Glutamatergic neuron (in vitro differentiated cells): ENCODE measurements at places on chromosomes 3 and 15.

DNA sequence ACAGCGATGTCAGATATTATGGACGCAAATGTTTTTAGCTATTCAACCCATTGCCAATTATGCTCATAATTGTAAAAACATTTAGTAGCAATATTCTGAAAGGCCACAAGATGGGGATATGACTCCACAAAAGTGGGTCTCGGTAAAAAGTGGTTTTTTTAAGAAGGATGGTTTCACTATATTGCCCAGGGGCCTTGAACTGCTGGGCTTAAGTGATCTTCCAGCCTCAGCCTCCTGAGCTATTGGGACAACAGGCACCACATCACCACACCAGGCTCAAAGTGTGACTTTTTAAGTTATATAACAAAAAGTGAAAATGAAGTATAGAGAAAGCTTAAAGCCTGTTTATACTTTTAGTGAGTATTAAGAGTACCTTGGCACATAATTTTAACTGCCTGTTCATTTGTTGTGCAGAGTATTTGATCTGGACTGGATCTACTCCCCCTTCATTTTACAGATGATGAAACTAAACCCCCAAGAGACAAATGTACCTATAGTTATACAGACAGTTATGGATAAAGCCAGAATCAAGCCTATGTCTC is 9.4 kb downstream of the NAA50 start:
- peaks cover 5% of the 10 kb centered on the region for H3K4me1 ChIP-seq
- H3K4me3 ChIP-seq = no peak overlapping the region
- H3K27ac ChIP-seq = no peak overlapping the region
- no peaks in the 10 kb centered on the region for H3K27me3 ChIP-seq

GRCh38 chr3:170154084-170154483 is 27.4 kb downstream of the PHC3 start:
- no peak for DNase-seq
- no peak overlapping the region for H3K27ac ChIP-seq
- no peaks in the 10 kb centered on the region for H3K36me3 ChIP-seq
- H3K4me1 ChIP-seq = no peaks in the 10 kb centered on the region

DNA sequence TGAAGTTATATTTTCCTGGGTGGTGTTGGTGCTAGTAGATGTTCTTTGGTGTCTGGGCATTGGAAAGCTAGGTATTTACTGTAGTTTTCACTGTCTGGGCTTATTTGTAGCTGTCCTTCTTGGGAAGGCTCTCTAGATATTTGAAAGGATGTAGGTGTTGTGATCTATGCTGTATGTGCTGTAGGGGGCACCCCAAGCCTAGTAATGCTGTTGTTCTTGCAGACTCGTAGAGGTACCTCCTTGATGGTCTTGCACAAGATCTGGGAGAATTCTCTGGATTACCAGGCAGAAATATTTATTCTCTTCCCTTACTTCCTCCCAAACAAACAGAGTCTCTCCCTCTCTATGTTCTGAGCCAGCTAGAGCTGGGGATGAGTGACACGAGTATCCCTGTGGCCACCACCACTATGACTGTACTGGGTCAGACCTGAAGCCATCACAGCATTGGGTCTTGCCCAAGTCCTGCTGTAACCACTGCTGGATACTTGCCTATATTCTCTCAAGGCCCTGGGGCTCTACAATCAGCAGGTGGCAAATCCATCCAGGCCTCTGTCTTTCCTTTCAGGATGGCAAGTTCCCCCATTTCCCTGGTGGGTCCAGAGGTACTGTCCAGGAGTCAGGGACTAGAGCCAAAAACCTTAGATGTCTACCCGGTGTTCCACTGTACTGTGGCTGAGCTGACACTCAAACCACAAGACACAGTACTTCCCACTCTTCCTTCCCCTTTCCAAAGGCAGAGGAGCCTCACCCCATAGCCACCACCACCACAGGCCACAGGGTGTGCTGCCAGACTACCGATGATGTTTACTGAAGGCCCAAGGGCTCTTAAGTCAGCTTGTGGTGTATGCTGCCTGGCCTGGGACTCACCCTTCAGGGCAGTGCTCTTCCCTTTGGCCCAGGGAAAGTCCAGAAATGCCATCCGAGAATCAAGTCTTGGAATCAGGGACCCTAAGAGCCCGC is 195.2 kb upstream of the DPPA4 start:
- peak; percentile 56 for DNase-seq
- no peaks in the 10 kb centered on the region for H3K4me1 ChIP-seq
- no peak overlapping the region for H3K4me3 ChIP-seq
- no peak overlapping the region for H3K27ac ChIP-seq
- H3K27me3 ChIP-seq = no peaks in the 10 kb centered on the region

DNA sequence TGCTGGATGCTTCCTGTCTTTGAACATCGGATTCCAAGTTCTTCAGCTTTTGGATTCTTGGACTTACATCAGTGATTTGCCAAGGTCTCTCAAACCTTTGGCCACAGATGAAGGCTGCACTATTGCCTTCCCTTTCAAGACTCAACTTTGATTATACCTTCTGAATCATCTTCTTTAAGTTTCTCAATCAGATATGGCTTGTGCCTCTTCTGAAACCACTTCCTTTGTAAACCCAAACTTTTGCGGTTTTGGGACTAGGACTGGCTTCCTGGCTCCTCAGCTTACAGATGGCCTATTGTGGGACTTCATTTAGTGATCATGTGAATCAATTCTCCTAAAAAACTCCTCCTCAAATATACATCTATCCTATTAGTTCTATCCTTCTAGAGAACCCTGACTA is 47.1 kb upstream of the CADPS start:
- H3K36me3 ChIP-seq = no peaks in the 10 kb centered on the region
- no peak for DNase-seq
- H3K4me1 ChIP-seq = peaks cover 4% of the 10 kb centered on the region
- H3K27me3 ChIP-seq = no peaks in the 10 kb centered on the region

DNA sequence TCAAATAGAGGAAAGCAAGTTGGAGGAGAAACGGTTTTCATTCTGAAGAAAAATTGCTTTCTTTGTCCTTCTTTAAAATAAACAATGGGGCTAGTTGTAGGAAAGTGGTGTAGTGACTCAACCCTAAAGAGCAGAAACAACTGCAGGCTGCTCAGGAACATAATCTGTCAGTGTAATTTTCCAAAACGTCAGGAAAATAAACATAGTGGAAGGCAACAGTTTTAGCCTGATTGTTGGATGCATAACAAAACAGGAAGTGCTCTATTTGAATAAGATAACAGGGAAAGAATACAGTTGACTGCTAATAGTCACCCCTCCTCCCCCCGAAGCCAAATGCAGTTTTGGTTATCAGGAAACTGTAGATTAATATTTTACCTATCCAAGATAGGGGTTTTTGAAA is 167.6 kb downstream of the ECT2 start:
- no peak overlapping the region for H3K4me3 ChIP-seq
- peaks cover 7% of the 10 kb centered on the region for H3K4me1 ChIP-seq
- no peaks in the 10 kb centered on the region for H3K27me3 ChIP-seq
- H3K27ac ChIP-seq = no peak overlapping the region

DNA sequence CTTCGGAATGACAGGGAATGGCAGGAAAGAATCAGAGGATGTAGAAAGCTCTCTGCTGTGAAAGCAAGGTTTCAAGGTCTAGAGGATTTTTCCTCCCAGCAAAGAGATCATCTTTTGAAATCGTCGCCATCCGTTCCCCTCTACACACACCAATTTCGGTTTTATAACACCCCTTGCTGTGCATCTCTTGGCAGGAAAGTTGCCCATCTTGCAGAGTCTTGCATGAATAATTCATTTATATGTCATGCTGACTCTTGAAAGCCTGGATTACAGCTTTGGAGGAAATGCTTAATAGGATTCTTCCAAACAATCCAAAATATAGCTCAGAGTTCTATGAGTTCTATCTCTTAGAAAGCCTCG is 262.7 kb downstream of the CHL1 start:
- H3K27me3 ChIP-seq = no peaks in the 10 kb centered on the region
- H3K4me3 ChIP-seq = peak overlapping the region; percentile 60
- no peaks in the 10 kb centered on the region for H3K36me3 ChIP-seq
- H3K4me1 ChIP-seq = peaks cover 41% of the 10 kb centered on the region
- H3K27ac ChIP-seq = peak overlapping the region; percentile 91

GRCh38 chr3:107822308-107822707 is 268.5 kb downstream of the CD47 start:
- H3K27me3 ChIP-seq = peaks cover 7% of the 10 kb centered on the region
- H3K4me3 ChIP-seq = no peak overlapping the region
- no peaks in the 10 kb centered on the region for H3K36me3 ChIP-seq
- no peak for DNase-seq

- H3K36me3 ChIP-seq = no peaks in the 10 kb centered on the region
Observed at GRCh38 chr3:108387063-108387462, 90.7 kb downstream of the HHLA2 start.

DNA sequence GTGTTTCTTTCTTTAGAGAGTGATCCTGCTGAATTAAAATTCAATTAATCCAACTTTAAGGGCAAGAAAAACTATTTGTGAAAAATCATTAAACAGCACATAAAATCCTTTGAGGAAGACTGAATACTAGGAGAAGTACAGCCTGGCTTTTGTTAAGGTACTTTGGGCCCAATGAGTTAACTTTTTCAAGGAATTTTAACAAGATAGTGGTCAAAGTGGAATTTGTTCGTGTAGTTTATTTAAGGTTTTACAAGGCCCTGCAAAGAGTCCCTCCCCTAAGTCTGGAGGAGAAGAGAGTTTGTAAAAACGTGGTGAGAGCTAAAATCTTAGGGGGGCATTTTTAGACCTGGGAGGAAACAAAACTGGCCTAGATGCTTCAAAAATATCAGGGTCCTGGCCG is 26.0 kb upstream of the TRIM71 start:
- no peak for DNase-seq
- H3K4me1 ChIP-seq = no peaks in the 10 kb centered on the region
- H3K36me3 ChIP-seq = peaks cover 5% of the 10 kb centered on the region
- H3K27me3 ChIP-seq = no peaks in the 10 kb centered on the region
- H3K4me3 ChIP-seq = no peak overlapping the region

GRCh38 chr15:74040109-74040850 is 42.1 kb downstream of the GOLGA6A start:
- H3K4me3 ChIP-seq = no peak overlapping the region
- no peak for DNase-seq
- peaks cover 22% of the 10 kb centered on the region for H3K4me1 ChIP-seq
- H3K27ac ChIP-seq = no peak overlapping the region
- H3K27me3 ChIP-seq = peaks cover 7% of the 10 kb centered on the region

- no peaks in the 10 kb centered on the region for H3K4me1 ChIP-seq
- no peaks in the 10 kb centered on the region for H3K27me3 ChIP-seq
- no peak for DNase-seq
- H3K4me3 ChIP-seq = no peak overlapping the region
Observed at GRCh38 chr3:1007866-1008265, 85.0 kb upstream of the CNTN6 start.

GRCh38 chr15:91541286-91541685 is 312.2 kb upstream of the SLCO3A1 start:
- no peak overlapping the region for H3K27ac ChIP-seq
- no peak for DNase-seq
- H3K27me3 ChIP-seq = no peaks in the 10 kb centered on the region
- no peaks in the 10 kb centered on the region for H3K36me3 ChIP-seq
- H3K4me3 ChIP-seq = no peak overlapping the region

DNA sequence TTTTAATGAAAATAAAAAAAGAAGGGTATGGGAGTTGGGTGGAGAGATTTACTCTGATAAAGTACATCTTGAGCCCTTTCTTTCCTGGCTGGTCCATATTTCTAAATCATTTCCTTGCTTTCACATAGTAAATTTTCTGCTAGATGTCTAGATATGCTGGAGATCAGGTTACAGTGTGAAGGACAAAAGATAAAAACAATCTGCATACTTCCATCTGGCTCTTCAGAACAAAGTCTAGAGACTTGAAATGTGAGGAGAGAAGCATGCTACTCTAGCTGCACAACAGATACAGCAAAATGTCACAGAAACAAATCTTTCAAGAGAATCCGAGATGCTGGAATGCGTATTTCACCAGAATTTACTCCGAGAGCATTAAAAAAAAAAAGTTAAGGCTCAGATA is 42.2 kb downstream of the FOXP1 start:
- H3K36me3 ChIP-seq = no peaks in the 10 kb centered on the region
- DNase-seq = no peak
- peaks cover 2% of the 10 kb centered on the region for H3K27me3 ChIP-seq
- H3K4me3 ChIP-seq = no peak overlapping the region

DNA sequence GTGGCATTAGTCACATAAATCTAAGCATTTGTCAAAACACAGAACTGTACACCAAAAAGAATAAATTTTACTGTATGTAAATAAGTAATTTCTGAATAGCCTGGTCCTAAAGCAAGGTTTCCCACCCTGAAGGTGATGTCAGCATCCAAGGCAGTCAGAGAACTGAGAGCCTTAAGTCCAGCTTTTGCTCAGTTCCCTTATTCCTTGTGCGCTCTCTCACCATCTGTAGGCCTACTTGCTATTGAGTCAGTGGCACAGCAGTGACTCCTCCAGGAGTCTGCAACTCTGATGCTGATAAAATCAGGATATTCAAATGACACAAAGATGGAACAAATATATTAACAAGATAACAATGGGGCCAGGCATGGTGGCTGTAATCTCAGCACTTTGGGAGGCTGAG is 22.3 kb downstream of the VPS39 start:
- H3K27me3 ChIP-seq = no peaks in the 10 kb centered on the region
- H3K36me3 ChIP-seq = peaks cover 5% of the 10 kb centered on the region
- no peak overlapping the region for H3K27ac ChIP-seq
- no peaks in the 10 kb centered on the region for H3K4me1 ChIP-seq

GRCh38 chr3:153246331-153246730 is 84.3 kb downstream of the RAP2B start:
- no peaks in the 10 kb centered on the region for H3K4me1 ChIP-seq
- no peak overlapping the region for H3K4me3 ChIP-seq
- no peak overlapping the region for H3K27ac ChIP-seq
- H3K36me3 ChIP-seq = no peaks in the 10 kb centered on the region
- DNase-seq = no peak

DNA sequence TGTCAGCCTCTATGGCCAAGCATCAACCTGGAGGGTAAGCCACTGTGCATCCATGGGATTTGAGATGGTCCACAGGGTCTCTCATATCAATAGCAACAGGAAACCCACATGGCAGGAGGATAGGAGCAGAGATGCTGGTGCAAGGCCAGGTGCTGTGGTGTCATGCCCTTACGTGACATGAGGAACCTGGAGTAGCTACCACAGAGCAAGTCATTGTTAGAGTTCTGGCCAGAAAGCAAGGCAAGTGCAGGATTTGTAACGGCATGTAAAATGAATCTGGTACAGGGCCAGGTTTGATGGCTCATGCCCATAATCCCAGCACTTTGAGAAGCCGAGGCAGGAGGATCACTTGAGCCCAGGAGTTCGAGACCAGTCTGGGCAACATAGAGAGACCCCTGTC is 14.8 kb upstream of the ZNF774 start:
- DNase-seq = no peak
- H3K4me1 ChIP-seq = no peaks in the 10 kb centered on the region

DNA sequence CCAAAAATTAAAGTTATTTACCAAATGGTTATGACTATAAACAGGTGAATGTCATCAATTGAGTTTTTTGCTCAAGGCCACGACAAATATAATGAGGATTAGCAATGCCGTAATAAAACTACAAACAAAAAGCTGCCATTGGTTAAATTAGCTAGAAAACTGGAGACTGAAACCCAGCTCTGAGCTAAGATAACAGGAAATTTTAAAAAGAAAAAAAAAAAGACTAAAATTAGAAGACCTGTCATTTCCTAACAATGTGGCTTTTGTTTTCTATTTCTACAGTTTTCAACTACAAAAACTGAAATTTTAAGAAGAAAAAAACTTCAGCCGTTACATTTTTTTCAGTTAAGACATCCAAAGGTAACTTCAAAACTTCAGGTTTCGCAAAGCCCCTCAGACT is 9.7 kb downstream of the SLC12A6 start:
- peaks cover 1% of the 10 kb centered on the region for H3K27me3 ChIP-seq
- no peaks in the 10 kb centered on the region for H3K4me1 ChIP-seq
- no peak overlapping the region for H3K27ac ChIP-seq
- H3K4me3 ChIP-seq = no peak overlapping the region
- no peak for DNase-seq
